H9 (cell line): ENCODE measurements at places on chromosomes 7 and 10. TPM values are rescaled to one million over a fixed set of nuclear protein-coding genes. Genes with fewer than 3 reads are reported as not detected.

DNA sequence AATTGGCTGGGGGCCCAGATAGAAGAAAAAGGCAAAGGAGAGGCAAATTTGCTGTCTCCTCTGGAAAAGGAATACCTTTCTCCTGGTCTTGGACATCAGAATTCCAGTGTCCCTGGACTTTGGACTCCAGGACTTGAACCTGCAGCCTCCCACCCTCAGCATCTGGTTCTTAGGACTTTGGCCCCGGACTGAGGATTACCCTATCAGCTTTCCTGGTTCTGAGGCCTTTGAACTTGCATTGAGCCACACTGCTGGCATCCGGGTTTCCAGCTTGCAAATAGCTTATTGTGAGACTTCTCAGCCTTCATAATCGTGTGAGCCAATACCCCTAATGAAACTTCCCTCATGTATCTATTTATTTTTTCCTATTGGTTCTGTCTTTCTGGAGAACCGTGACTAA is 68.3 kb downstream of the DNAH11 start:
- H3K27me3 ChIP-seq, result no peaks in the 10 kb centered on the region
- no peak overlapping the region for H3K4me3 ChIP-seq
- no peaks in the 10 kb centered on the region for H3K36me3 ChIP-seq
- no peak overlapping the region for H3K27ac ChIP-seq

GRCh38 chr7:123271231-123271630 is 71.5 kb upstream of the SLC13A1 start:
- H3K27ac ChIP-seq, result no peak overlapping the region
- DNase-seq, result no peak
- H3K4me3 ChIP-seq, result no peak overlapping the region
- H3K4me1 ChIP-seq, result no peaks in the 10 kb centered on the region; the same call in 1 of the 2 replicates
- no peaks in the 10 kb centered on the region for H3K36me3 ChIP-seq
- no peaks in the 10 kb centered on the region for H3K27me3 ChIP-seq

- no peaks in the 10 kb centered on the region for H3K27me3 ChIP-seq
- no peaks in the 10 kb centered on the region for H3K36me3 ChIP-seq
- no peaks in the 10 kb centered on the region for H3K4me1 ChIP-seq
- DNase-seq, result no peak
- no peak overlapping the region for H3K4me3 ChIP-seq
Measured at GRCh38 chr10:10919976-10920375, 97.7 kb upstream of the CELF2 start.

GRCh38 chr7:156783864-156784263 is 109.1 kb downstream of the LMBR1 start:
- H3K36me3 ChIP-seq, result peaks cover 6% of the 10 kb centered on the region; the same call in 1 of the 3 replicates
- no peak for DNase-seq
- no peaks in the 10 kb centered on the region for H3K4me1 ChIP-seq
- H3K27ac ChIP-seq, result no peak overlapping the region

DNA sequence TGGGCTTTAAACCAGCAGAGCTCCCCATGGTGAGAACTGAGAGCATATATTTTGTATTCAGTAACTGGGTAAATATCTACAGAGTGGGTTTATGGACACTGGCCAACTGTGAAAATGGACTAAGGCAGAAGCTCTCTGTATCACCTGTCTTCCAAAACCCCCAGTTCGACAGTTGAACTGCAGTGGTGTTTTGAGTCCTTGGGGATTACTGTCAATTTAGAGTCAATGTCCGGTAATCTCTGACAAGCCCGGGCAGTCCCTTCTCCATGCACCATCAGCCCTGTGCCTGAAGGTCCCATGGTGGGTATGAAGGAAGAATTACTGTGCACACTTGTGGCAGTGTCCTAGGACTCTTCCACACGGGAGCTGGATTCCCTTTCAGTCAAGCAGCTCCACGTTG is 235.0 kb downstream of the CCSER2 start:
- H3K4me1 ChIP-seq, result peaks cover 2% of the 10 kb centered on the region; the same call in 1 of the 2 replicates
- DNase-seq, result no peak
- H3K4me3 ChIP-seq, result no peak overlapping the region
- no peaks in the 10 kb centered on the region for H3K27me3 ChIP-seq

DNA sequence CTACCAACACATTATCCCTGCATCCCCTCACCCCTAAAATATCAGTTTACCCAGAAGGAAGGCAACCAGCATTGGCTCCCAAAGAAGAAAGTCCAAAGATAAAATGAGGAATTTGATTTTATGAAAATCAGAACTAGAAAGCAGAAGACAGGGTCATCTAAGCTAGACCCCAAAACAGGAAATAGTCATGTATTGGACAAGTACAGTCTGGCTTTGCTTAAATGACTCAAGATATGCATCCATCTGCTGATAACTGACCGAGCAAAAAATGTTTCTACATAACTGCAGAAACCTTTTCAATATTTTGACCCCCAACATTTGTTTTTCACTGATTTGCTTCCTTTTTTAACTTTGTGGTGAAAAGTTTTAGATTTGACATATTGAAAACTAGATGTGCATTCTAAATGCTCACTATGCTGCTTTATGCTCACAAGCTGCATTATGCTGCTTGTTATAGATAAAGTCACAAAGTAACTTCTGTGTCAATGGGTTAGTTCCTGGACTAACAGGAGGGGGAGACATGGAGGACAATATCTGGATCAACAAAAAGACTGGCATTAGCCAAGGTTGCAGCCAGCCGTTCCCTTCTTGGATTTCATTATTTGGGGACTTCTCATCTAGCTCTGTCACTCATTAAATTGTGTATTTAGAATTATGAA is 227.0 kb downstream of the INHBA start:
- no peak overlapping the region for H3K27ac ChIP-seq
- no peaks in the 10 kb centered on the region for H3K27me3 ChIP-seq
- H3K36me3 ChIP-seq, result peaks cover 3% of the 10 kb centered on the region; the same call in 1 of the 3 replicates
- H3K4me1 ChIP-seq, result no peaks in the 10 kb centered on the region

- H3K36me3 ChIP-seq, result peaks cover 6% of the 10 kb centered on the region
- peaks cover 5% of the 10 kb centered on the region; the same call in 1 of the 2 replicates for H3K4me1 ChIP-seq
- no peak for DNase-seq
- peak overlapping the region; percentile 48 for H3K27ac ChIP-seq
- peak overlapping the region; percentile 26; the same call in 2 of the 3 replicates for H3K4me3 ChIP-seq
Measured at GRCh38 chr10:129531195-129531968, 64.3 kb downstream of the MGMT start.

- no peak for DNase-seq
- no peaks in the 10 kb centered on the region for H3K4me1 ChIP-seq
Measured at GRCh38 chr7:80548840-80549530, 37.1 kb upstream of the GNAT3 start.

- H3K27ac ChIP-seq, result no peak overlapping the region
- H3K4me1 ChIP-seq, result no peaks in the 10 kb centered on the region
- peaks cover 18% of the 10 kb centered on the region; the same call in 1 of the 2 replicates for H3K27me3 ChIP-seq
- H3K4me3 ChIP-seq, result no peak overlapping the region
- H3K36me3 ChIP-seq, result no peaks in the 10 kb centered on the region
Measured at GRCh38 chr7:108009873-108010272, 6.9 kb upstream of the LAMB1 start.

DNA sequence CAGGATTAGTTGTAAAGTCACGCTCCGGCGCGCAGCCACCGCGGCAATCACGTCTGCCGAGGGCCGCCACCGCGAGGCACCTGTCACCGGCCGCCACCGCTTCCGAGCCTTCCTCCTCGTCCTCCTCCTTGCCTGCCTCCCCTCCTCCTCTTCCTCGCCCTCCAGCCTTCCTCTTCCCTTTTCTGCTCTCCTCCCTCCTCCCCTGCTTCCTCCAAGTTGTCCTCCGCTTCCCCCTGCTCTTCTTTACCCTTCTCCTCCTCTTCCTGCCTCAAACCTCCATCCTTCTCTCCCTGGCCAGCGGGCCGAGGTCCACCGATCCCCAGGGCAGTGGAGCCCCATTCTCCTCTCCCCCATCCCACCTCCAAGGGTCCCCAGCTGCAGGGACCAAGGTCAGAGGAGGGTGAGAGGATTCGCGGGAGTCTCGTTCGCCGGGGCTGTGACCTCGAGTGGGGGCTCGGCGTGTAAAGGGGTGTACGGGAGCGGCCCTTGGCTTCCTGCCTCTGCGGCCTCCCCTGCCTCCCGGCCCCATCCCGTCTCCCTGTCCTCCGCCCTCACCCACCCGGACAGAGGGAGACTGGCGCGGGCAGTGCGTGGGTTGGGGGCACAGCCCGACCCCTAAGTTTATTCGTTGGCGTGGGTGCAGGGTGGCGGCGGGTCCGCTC is 89.5 kb upstream of the PAX2 start:
- H3K27ac ChIP-seq, result no peak overlapping the region
- H3K27me3 ChIP-seq, result peaks cover 56% of the 10 kb centered on the region
- H3K4me1 ChIP-seq, result no peaks in the 10 kb centered on the region; the same call in 1 of the 2 replicates
- peaks cover 8% of the 10 kb centered on the region; the same call in 1 of the 2 replicates for H3K36me3 ChIP-seq

GRCh38 chr10:61834519-61834918 is 67.0 kb upstream of the ARID5B start:
- DNase-seq, result no peak
- no peak overlapping the region for H3K27ac ChIP-seq
- no peaks in the 10 kb centered on the region for H3K4me1 ChIP-seq
- H3K27me3 ChIP-seq, result no peaks in the 10 kb centered on the region
- no peaks in the 10 kb centered on the region for H3K36me3 ChIP-seq
- H3K4me3 ChIP-seq, result no peak overlapping the region

- no peak overlapping the region for H3K27ac ChIP-seq
- no peaks in the 10 kb centered on the region for H3K4me1 ChIP-seq
Measured at GRCh38 chr7:2544541-2545188, 10.7 kb downstream of the BRAT1 start.

DNA sequence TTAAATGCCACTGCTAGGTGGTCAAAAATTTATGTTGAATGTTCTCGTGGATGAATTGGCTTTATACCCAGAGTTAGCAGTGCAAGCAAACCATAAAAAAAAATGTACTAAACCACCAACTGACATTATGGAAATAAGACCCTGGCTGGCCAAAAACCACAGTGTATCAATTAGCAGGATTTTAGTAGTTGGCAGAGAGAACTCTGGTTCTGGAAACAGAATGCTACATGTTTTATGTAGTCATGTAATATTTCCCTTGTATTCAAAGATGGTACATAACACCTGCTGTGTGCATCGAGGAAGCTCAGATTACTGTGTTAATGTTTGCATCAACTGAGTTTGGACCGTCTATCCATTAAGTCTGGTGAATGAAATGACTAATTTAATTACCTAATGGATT is 618.5 kb downstream of the CCSER2 start:
- H3K4me1 ChIP-seq, result no peaks in the 10 kb centered on the region
- H3K36me3 ChIP-seq, result no peaks in the 10 kb centered on the region
- no peak overlapping the region for H3K27ac ChIP-seq

DNA sequence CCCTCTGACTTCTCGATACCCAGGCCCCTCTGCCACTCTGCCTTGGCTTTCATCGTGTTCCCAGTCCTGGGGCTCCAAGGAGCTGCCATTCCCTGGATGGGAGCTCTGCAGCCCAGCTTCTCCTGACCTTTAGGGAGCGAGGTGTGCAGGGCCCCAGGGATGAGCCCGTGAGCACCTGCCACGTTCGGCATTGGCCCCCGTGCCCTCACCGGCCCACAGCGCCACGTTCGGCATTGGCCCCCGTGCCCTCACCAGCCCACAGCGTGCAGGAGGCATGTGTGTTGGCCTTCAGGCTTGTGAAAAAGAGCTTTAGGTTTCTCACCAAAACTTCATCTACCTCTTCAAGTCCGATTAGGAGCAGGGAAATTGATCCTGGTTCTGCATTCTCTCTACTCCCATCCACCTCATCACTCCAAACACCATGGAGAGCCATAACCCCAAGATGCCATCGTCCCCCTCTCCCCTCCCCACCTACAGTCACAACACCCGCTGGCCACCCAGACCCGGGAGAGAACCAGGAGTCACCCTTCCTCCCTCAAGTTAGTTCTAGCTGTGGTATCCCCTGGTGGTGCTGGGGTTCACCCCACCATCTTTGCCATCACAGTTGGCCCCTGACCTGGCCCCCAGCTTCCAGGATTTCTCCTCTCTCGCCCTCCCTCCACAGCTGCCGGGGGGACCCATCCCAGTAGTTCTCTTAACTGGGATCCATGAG is 119.4 kb upstream of the NPS start:
- DNase-seq, result no peak
- H3K36me3 ChIP-seq, result peaks cover 40% of the 10 kb centered on the region
- H3K27ac ChIP-seq, result no peak overlapping the region
- H3K4me3 ChIP-seq, result no peak overlapping the region

DNA sequence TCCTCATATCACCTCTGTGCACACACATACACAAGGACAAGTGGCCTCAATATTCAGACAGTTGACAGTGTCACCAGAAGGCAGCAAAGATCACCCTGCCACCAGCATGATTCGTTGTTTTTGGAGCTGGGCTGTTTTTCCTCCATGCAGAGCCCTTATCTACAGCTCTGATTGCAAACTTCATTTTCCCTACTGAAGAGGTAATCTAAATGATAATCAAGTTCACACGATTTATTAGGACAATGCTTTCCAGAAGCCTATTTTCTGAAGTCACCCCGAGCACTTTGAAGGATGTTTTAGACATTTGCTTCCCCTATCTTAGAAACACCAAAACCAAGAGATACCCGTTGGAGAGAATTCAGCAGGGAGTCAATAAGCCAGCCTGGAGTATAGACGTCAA is 46.0 kb upstream of the ADAM12 start:
- no peak overlapping the region for H3K27ac ChIP-seq
- H3K4me1 ChIP-seq, result no peaks in the 10 kb centered on the region
- no peaks in the 10 kb centered on the region; the same call in 2 of the 3 replicates for H3K36me3 ChIP-seq
- DNase-seq, result no peak
- no peaks in the 10 kb centered on the region for H3K27me3 ChIP-seq
- H3K4me3 ChIP-seq, result no peak overlapping the region

Gene GOLGA7B
- 0.02 and 0.04 TPM in 2 replicates for total RNA-seq

Gene KIFBP
- 44.7 and 45.5 TPM in 2 replicates for total RNA-seq

DNA sequence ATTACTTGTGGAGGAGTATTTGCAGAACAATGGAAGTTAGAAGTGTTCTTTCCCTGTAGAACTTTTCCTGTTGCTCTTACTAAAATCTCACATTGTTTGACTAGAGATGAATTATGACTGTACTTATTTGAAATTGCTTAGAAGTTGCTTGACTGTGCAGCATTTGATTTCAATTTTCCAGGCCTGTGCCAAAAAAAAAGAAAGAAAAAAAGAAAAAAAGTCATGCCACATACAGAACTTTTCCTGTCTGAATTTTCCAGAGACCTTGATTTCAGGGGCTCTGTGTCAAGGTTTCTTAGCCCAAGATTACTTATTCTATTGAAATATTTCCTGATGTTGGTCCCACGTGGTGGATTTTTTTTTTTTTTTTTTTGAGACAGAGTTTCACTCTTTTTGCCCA is 3.5 kb upstream of the FAM171A1 start:
- H3K36me3 ChIP-seq, result no peaks in the 10 kb centered on the region
- no peak for DNase-seq
- H3K27ac ChIP-seq, result no peak overlapping the region
- H3K4me3 ChIP-seq, result no peak overlapping the region; the same call in 2 of the 3 replicates

- H3K4me3 ChIP-seq, result peak overlapping the region; percentile 90
- no peaks in the 10 kb centered on the region for H3K27me3 ChIP-seq
- DNase-seq, result peak; percentile 61
Measured at GRCh38 chr10:75111907-75112679, 637 bp downstream of the SAMD8 start.
